Right atrium auricular region (tissue), 2 donors: ENCODE measurements at places on chromosomes 1 and 21.

GRCh38 chr1:9181176-9181906 is 52.4 kb upstream of the GPR157 start:
- H3K4me1 ChIP-seq, result peaks cover 38% of the 10 kb centered on the region
- peak overlapping the region; percentile 70 for H3K27ac ChIP-seq
- peak overlapping the region; percentile 44 for H3K4me3 ChIP-seq
- no peak for DNase-seq
- no peaks in the 10 kb centered on the region for H3K36me3 ChIP-seq
- H3K27me3 ChIP-seq, result no peaks in the 10 kb centered on the region

DNA sequence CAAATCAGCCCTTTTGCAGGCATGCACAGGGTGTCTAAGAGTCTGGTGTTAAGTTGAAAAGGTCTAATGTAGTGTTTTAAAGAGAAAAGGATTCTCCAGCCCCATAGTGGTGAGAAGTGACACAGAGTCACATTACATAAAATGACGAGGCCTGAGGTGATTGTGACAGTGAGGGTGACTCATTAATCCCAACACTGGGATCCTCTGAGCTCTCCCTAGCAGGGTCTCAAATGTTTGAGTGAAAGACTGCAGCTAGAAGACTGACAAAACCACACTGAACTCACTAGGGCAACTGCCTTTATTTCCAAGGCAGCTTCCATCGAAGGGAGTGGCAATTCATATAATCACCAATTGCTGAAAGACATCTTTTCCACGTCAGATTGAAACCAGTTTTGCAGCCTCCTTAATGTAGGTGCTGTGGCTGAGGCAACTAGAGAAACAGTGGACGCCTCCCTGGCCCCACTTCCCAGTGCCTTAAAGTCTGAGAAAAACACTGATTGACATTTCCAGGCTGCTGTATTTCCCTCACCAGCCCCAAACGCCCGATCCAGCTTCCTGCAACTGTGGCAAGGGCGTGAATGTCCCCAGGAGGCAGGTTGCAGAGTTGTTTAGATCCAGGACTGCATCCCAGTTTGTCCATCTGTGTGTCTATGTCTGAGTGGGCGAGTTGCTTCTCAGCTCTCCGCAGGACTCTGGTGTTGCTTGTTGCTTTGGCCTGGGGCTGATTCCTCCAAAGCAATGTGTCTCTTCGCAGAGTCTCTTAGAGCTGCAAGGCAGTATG is 81.4 kb downstream of the RUNX1 start:
- no peak overlapping the region for H3K27ac ChIP-seq
- no peaks in the 10 kb centered on the region for H3K36me3 ChIP-seq
- DNase-seq, result no peak
- H3K27me3 ChIP-seq, result no peaks in the 10 kb centered on the region

DNA sequence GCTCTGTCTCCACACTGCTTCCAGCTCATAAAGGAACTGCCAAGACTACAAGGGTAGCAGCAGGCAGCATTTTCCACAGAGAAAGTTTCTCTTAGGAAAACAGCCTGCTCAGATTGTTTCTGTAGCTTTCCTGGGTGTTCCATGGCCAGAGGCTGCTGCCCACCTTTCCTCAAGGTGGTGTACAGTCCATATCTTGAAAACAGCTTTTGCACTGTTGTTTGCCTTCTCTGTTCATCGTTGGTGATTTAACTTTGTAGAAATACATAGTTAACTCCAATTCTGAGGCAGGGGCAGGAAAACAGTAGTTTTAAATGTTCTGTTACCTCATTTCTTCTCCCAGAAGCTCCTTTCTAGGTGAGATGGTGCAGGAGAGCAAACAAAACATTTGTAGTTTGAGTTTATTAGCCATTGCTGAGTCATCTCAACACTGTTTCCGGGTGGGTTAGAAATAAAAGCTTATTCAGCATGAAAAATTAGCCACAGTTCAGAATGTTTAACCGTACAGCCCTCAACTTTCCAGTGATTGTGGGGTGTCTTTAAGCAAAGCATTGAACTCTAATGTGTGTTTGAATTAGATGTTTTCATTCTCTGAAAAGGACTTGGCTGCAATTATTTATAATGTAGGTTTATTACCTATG is 41.7 kb downstream of the DIP2A start:
- H3K27me3 ChIP-seq, result no peaks in the 10 kb centered on the region
- DNase-seq, result no peak
- no peak overlapping the region for H3K27ac ChIP-seq
- no peaks in the 10 kb centered on the region for H3K4me1 ChIP-seq

- no peaks in the 10 kb centered on the region for H3K36me3 ChIP-seq
- no peak overlapping the region for H3K27ac ChIP-seq
- DNase-seq, result no peak
- H3K4me3 ChIP-seq, result no peak overlapping the region
Measured at GRCh38 chr1:53396573-53397268, 62.5 kb upstream of the DMRTB1 start.

GRCh38 chr1:21258331-21259134 is 31.7 kb downstream of the ECE1 start:
- DNase-seq, result no peak
- H3K27ac ChIP-seq, result no peak overlapping the region
- H3K4me3 ChIP-seq, result no peak overlapping the region
- H3K36me3 ChIP-seq, result peaks cover 63% of the 10 kb centered on the region
- H3K27me3 ChIP-seq, result no peaks in the 10 kb centered on the region

GRCh38 chr1:35544976-35545375 is 12.2 kb downstream of the KIAA0319L start:
- H3K27ac ChIP-seq, result peak overlapping the region; percentile 3
- H3K4me1 ChIP-seq, result peaks cover 47% of the 10 kb centered on the region
- no peak overlapping the region for H3K4me3 ChIP-seq
- no peaks in the 10 kb centered on the region for H3K27me3 ChIP-seq

- no peak for DNase-seq
- H3K27me3 ChIP-seq, result no peaks in the 10 kb centered on the region
- no peaks in the 10 kb centered on the region for H3K36me3 ChIP-seq
- H3K4me1 ChIP-seq, result no peaks in the 10 kb centered on the region
- no peak overlapping the region for H3K4me3 ChIP-seq
Measured at GRCh38 chr21:31298618-31299269, 45.3 kb downstream of the TIAM1 start.

DNA sequence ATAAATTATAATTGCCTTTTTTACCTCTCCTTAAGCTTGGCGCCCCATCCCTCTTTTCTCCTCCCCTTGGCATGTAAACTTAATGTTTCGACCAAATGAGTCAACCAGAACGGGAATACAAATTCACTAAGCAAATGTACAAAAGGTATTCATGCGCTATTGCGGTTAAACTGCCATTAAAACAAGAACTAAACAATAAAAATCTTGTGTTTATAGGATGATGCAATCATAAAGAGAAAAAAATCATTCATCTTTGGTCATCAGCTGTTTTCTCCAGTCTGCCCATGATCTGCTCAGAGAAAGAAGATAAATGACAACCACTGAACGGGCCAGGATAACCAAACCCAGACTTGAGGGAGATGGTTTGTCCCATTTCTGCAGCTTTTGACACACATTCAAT is 534.2 kb upstream of the PLXNA2 start:
- no peak overlapping the region for H3K27ac ChIP-seq
- DNase-seq, result no peak
- no peak overlapping the region for H3K4me3 ChIP-seq
- no peaks in the 10 kb centered on the region for H3K4me1 ChIP-seq
- no peaks in the 10 kb centered on the region for H3K27me3 ChIP-seq
- no peaks in the 10 kb centered on the region for H3K36me3 ChIP-seq

- no peaks in the 10 kb centered on the region for H3K36me3 ChIP-seq
- DNase-seq, result no peak
- no peaks in the 10 kb centered on the region for H3K27me3 ChIP-seq
- no peak overlapping the region for H3K4me3 ChIP-seq
- H3K4me1 ChIP-seq, result no peaks in the 10 kb centered on the region
- H3K27ac ChIP-seq, result no peak overlapping the region
Measured at GRCh38 chr21:23496729-23497128, 2110.6 kb downstream of the MRPL39 start.
